ENCODE measurements at places on chromosomes 1 and 21.

GRCh38 chr1:223748405-223748772 lies 36.0 kb downstream of the CAPN2 start:
- DNase-seq, result no peak

DNA sequence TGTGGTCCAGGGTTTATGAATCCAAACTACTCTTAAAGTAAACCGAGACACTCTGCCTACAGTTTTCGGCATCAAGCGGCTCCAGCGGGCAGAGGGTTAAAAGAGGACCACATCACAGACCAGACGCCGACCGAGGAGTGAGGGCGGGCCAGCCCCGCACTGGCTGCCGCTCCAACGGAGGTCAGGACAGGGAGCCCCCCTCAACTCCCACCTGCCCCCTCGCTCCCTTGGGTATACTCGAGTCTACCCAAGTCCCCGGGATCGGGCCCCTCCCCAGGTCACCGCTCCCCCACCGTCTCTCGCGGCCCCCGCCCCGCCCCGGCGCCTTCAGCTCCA lies 312 bp downstream of the ARNT start:
- DNase-seq, result peak; percentile 49

DNA sequence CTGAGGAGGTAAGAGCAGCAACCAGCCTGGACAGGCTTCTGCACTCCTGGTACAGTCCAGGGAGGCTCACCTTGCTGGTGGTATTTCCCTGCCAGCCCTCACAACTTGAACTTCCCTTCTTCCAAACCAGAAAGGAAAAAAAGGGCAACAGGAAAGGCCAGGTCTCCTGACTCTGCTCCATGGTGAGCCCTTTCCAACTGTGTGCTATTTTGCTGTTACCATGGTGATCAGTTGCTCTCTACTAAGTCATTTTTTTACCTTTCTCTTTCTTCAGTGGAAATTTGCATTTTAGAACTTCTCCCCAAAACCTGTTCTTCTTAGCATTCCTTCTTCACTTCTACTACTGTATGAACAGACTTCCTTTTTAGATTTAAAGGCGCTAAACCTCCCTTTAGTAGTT lies 164.3 kb downstream of the GRIK1 start:
- DNase-seq, result no peak

DNA sequence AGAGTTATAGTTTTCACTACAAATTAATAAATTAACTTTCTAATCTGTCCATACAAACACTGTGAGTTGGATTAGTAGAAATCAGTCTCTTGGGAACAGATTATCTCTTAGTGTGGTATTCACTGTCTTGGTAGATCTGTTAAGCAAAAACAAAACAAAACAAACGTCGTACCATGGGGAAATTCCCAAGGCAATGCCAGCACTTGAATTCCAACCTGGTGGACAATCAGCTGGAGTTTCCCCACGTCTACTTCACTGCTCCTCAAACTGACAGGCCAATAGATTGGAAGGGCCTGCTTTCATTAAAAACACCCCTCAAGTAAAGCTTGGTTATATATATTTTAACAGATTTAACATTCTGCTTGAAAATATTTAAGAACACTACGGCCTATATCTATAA lies 31.9 kb downstream of the GDAP2 start:
- DNase-seq, result no peak

GRCh38 chr1:26145960-26146294 lies 13.0 kb upstream of the FAM110D start:
- no peak for DNase-seq

DNA sequence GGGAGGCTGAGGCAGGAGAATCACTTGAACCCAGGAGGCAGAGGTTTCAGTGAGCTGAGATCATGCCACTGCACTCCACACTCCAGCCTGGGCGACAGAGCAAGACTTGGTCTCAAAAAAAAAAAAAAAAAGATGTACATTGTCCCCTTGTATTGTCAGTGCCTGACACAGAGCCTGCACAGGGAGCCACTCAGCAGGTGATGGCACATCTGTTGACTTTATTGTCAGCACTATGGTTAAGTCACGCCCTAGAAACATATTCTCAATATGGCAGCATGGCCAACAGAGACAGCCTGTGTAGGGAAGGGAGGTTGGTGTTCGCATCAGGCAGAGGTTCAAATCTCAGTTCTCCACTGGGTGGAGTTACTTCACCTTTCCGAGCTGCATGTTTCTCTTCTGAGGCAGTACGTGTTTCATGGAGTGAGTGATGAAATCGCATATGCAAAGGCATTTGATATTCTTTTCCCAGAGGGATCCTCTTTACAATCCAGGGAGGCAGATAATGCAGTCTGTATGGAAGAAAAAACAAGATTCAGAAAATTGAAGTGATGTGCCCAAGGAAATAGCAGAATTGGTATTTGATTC lies 20.6 kb downstream of the LAMC2 start:
- no peak for DNase-seq

DNA sequence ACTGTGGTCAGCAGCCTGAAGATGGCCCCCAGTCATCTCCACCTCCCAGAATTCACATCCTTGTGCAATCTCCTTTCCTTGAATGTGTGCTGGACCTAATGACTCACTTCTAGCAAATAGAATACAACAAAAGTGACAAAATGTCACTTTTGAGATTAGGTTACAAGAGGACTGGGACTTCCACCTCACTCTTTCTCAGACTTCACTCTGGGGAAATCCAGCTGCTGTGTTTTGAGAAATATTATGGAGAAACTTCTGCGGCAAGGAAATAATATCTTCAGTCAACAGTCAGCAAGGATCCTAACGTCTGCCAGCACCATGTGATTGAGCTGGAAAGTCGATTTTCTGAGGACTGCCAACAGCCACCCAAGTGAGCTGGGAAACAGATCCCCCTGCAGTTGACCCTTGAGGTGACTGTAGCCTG lies 70.5 kb upstream of the GADD45A start:
- DNase-seq, result no peak

DNA sequence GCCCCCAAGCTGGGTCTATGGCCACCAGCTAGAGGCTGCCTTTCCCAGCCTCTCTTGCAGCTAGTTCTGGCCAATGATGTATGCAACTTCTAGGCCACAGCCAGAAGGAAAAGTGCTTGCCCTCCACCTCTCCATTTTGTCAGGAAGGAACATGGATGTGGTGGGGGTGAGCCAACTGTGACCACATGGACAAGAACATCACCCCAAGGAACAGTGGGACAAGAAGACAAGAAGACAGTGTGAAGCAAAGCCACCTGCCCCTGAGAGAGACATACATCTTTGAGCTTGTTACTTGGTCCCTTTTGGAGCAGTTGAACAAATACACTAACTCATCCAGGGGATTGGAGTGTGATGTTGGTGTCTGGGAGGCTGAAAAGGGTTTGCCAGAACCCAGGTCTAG lies 105.8 kb upstream of the EDN2 start:
- DNase-seq, result no peak

GRCh38 chr1:246397046-246397445 lies 110.0 kb downstream of the SMYD3 start:
- DNase-seq, result no peak

GRCh38 chr1:180230791-180231505 lies 884 bp downstream of the LHX4 start:
- no peak for DNase-seq

- no peak for DNase-seq
These were observed 46.7 kb upstream of the MTR start for GRCh38 chr1:236748268-236748870.

DNA sequence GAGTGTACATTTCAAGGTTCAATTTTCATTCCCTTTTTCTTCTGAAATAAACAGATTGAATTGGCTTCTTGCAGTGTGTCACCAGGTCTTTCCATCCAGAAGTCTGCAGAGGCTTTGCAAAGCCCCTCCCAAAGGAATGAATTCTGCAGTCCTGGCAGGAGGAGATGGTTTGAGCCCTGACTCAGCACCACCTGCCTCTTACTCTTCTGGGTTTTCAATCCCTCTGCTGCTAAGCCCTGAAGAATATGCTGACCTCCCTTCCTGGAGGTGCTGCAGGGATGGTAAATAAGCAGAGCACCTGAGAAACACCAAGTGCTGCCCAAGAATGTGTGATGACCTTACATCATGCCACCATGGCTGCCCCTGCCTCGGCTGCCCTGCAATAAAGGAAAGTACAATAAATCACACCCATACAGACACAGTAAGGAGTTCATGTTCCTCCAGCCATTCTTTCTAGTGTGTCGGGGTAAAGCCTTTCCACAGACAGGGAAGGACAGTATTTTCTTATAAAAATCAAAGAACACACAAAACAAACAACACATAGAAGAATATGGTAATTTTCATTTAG lies 209.2 kb downstream of the ZNF326 start:
- no peak for DNase-seq

DNA sequence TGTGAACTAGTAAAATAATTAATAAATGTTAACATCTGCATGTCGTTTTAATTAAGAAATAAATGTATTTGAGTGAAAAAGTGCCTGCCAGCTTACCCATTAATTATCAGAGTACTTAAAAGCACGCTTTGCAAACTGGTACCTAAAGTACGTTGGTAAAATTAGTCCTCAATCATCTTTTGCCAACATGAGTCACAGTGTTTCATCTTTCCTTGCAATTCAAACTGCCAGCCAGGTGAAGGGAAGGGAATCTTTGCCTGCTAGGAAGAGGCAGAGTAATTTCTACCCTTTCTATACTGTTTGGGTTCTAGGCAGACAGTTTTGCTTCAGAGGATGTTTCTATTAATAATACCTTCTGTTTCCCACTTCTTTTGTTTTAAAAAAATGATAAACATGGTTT lies 57.2 kb upstream of the CNIH3 start:
- DNase-seq, result no peak

DNA sequence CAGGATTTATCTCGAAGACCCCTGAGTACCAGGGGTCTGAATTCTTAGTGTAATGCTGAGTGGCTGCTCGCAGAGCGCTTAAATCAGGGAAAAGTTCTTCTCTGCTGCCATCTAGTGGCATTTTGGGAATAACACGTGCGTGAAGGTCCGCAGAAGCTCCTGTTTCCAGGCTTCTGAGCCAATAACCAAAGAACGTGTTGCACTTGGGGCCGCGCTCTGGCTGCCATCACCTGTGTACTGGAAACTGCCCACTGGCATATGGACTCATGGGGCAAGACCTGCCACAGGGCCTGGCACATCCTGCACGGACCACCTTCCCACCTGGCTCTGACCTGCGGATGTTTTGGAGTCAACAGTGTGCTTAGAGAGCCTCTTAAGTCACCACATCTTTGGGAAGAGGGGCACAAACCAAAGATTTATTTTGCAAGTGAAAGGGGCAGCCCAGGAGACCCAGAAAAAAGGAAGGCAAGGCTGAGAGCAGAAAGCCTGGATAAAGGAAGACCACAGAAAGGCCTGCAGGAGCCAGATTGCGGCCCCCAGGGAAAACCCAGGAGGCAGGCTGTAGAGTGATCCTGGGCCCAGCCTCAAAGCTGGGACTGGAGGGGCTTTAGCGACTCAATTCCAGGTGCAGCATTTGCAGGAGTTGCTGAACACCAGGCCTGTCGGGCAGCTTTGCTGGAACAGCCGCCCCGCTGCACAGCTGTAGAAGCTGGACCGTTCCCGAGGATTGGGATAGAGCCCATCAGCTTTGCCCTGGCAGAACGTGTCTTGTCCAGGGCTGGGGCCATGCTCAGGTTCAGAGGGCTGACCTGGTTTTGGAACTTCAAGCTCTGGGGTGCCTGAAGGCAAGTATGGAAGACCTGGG lies 13.0 kb downstream of the CHIT1 start:
- DNase-seq, result peak; percentile 36

GRCh38 chr1:226658546-226659125 lies 80.4 kb downstream of the ITPKB start:
- no peak for DNase-seq

- no peak for DNase-seq
These were observed 35.3 kb downstream of the AKT3 start for GRCh38 chr1:243814718-243815117.

DNA sequence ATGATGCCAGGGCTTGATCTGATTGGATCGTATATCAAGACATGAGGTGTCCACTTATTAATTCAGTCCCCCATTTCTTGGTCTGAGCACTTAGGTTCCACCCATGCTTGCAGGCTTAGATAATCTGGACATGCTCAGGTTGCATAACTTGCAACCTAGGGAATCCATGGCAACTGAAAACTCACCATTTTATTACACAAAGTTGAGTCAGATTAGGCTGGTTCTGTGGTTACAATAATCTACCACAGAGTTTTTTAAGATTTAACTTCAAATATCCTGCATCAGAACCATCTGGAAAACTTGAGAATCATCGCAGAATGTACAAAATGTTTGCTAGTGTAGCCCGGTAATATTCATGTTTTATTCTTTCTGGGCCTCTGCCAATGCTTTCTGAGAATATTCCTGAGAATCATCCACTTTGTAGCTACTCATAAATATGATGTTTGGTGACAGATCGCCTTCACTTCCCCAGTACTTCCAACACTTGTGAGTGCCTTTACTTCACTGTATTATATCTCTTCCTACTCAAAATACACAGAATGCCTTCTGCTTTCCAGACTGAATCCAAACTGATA lies 707.2 kb upstream of the ADAMTS5 start:
- DNase-seq, result no peak

- no peak for DNase-seq
These were observed 2.9 kb downstream of the PPP1R8 start for GRCh38 chr1:27833470-27833869.

- no peak for DNase-seq
These were observed 302.3 kb upstream of the PLD5 start for GRCh38 chr1:242826701-242827336.

DNA sequence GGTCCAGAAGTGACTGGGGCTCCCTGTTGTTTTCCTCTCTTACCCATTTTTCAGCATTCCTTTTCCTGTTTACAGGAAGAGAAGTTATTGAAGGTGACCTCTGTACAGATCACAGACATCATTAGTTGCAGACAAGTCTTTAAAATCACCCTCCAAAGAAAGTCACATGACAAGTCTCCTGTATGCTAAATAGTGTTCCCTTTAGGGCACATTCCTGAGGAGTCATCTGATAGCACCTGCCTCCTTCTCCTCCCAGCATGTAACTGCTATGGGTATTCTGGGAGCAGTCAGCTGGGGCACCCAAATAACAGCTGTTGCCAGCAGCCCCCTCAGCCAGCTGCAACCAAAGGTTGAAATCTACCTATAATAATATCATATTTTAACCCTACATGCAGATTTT lies 200.6 kb downstream of the PTGER3 start:
- no peak for DNase-seq

DNA sequence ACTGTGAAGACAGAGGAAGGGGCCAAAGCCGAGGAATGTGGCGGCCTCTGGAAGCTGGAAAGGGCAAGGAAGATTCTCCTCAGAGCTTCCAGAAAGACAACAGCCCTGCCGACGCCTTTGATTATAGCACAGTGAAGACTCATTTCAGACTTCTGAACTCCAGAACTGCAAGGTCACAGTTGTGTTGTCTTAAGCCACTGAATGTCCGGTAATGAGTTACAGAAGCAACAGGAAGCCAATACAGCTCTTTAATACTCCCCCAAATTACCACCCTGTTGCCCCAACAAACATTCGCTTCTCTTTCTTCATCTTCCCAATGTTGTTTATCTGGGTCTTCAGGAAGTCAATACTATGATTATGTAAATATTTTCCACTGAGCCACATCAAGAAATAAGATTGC lies 44.0 kb downstream of the ETS2 start:
- no peak for DNase-seq

GRCh38 chr1:238029126-238029525 lies 138.4 kb upstream of the ZP4 start:
- DNase-seq, result no peak
